Stimulated activated CD8-positive, alpha-beta memory T cell treated with anti-CD3 and anti-CD28 coated beads, Interleukin-2, amount 100 ng/mL, for 1 hour (primary cell): ENCODE measurements at places on chromosomes 16 and 17.
A peak's percentile ranks its signal among the peaks of the same experiment; 100 is the strongest.

- DNase-seq = no peak
Measured at GRCh38 chr16:2046893-2047329, 723 bp downstream of the NTHL1 start.

DNA sequence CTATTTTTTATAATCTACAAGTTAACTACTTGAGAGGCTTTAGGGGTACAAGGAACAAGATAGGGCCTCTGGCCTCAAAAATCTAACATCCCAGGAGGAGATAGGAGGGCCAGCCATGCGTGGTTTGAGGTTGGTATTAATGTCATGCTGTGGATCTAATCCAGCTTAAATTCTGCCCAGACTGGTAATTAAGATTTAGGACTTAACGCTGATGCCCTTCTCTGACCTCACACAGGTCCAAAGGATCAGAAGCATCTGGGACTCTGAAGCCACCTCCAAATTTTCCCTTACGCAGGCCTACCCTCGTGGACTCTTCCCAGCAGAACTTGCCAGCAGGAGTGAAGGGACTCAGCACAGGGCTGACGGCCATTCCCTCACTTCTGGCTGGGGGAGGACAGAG, 15.1 kb downstream of the SLC6A4 start:
- DNase-seq = no peak

DNA sequence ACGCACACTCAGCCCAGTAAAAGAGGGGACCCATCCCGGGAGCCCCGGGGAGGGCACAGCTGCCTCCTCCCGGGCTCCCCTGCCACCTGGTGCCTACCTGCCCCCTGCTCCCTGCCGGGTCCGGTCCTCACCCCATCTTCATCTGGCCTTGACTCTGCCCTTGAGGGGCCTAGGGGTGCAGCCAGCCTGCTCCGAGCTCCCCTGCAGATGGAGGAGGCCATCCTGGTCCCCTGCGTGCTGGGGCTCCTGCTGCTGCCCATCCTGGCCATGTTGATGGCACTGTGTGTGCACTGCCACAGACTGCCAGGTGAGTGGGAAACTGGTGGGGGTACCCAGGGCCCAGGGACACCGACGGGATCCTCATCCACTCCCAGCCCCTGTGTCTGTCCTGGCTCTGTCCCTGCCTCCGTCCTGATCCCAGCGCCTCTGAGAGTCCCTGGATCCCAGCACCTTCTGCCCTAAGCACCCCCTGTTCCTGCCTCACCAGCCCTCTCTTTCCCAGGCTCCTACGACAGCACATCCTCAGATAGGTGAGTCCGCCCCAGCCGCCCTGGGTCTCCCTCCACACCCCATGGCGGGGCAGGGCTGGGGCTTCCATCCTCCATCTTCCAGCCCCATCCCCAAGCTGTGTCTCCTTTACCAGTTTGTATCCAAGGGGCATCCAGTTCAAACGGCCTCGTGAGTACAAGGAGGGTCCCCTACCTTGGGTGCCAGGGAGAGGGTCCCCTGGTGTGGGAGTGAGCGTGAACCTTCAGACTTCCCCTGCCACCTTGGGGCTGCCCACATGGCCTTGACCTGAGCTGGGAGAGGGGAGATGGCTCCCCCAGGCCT, 574 bp downstream of the LAT start:
- DNase-seq = no peak

DNA sequence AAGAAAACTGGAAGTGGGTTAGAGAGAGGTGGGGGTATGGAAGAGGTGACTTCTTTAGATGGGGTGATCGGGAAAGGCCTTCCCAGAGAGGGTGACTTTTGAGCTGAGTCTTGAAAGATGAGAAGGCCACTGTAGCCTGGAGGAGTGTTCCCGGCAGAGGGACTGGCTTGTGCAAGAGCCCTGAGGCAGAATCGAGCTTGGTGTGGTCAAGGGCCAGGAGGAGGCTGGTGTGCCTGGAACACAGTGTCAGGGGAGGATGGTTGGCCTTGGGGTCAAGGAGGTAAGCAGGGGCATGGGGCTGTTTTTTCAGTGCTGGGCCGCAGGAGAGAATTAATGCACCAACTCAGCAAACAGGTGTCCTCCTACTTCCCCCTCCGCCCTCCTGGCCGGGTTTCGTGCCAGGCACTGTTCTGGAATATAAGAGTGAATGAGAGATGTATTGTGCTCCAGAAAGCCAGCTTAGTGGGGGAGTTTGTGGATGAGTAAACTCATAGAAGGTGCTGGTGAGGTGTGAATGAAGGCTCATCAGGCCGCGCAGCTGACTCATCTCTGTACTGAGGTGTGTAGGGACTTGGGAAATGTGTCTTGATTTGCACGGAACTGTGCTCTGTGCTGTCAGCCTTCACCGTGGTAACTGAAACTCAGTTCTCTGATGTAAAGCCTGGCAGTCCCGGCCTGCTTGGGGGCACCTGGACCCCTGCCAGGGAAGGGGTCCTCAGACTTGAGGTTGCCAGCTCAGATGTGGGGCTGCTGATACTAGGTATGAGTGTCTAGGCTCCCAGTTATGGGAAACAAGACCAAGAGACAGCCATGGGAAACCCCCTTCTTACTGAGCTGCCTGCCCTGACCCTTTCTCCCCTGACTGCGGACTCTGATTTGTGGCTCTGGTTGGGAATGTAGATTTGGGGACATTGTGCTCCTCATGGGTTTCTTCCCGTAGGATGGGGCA, 15.3 kb downstream of the KSR1 start:
- peak; percentile 34 for DNase-seq

GRCh38 chr17:77635176-77635575, 323.3 kb upstream of the TNRC6C start:
- no peak for DNase-seq

GRCh38 chr17:32445971-32446370, 1.7 kb downstream of the PSMD11 start:
- no peak for DNase-seq

DNA sequence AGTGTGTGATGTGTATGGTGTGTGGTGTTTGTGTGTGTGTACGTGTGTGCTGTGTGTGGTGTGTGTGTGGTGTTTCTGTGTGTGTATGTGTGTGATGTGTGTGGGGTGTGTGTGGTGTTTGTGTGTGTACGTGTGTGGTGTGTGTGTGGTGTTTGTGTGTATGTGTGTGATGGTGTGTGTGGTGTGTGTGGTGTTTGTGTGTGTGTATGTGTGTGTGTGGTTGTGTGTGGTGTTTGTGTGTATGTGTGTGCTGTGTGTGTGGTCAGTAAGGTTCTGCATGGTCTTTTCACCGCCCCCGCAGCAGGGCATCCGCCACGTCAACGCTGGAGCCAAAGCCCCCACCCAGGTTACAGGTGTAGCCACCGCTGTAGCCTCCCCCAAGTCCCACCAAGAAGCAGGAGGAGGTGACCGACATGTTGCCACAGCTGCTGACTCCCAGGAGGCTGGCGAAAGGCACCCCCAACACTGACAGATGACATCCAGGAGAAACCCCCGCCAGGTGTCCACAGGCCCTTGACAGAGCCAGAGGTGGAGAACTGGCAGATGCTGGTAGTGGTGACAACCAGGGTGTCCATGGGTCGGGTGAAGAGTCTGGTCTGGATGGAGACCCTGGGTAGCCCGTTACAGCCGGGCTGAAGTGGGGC, 9.3 kb upstream of the KRT17 start:
- no peak for DNase-seq

GRCh38 chr16:79334127-79334526, 266.4 kb downstream of the MAF start:
- no peak for DNase-seq

DNA sequence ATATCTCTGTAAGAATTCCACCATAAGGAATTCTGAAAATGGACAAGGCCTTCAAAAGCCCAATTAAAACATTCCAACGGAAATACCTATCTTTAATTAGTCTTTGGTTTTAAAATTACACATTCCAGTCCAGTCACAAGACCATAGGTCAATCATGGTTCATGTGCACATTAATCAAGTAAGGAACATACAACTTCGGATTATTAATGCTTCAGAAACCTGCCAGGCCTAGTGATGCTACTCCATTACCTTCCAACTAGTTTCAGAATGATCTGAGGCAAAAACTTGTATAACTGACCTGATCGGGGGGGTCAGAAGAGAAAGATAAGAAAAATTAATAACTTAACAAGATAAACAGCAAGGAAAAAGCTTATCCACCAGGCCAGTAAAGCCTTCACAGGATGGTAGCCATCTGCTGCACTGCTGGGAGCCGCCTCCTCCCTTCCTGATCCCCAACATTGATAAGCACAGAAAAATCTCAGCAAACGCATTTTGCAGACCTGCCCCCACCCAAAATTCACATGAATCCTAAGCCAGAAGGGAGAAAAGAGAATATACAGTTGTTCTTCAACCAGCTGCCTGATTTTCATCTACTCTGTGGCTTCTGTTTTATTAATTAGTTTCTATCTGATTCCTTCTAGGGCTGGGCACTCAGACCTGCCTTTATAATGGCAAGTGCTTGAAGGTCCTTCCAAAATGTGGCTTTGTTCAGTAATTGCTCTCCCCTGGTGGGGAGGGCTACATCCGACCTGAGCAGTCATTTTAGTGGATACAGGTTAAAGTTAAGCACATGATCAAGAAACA, 6.0 kb downstream of the SDR42E1 start:
- DNase-seq = no peak

DNA sequence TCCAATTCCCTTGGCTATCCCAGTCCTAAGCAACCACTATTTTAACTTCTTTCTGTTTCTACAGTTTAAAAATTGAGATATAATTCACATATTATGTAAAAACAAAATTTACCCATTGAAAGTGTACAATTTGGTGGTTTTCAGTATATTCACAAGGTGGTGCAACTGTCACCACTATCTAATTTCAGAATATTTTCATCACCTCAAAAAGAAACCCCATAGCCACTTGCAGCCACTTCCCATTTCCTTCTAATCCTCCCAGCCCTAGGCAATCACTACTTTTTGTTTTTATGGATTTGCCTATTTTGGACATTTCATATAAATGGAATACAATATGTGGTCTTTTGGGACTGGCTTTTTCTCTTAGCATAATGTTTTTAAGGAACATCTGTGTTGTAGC, 36.1 kb upstream of the NACA2 start:
- DNase-seq = no peak

- no peak for DNase-seq
Measured at GRCh38 chr17:2107506-2107905, 52.6 kb downstream of the HIC1 start.

DNA sequence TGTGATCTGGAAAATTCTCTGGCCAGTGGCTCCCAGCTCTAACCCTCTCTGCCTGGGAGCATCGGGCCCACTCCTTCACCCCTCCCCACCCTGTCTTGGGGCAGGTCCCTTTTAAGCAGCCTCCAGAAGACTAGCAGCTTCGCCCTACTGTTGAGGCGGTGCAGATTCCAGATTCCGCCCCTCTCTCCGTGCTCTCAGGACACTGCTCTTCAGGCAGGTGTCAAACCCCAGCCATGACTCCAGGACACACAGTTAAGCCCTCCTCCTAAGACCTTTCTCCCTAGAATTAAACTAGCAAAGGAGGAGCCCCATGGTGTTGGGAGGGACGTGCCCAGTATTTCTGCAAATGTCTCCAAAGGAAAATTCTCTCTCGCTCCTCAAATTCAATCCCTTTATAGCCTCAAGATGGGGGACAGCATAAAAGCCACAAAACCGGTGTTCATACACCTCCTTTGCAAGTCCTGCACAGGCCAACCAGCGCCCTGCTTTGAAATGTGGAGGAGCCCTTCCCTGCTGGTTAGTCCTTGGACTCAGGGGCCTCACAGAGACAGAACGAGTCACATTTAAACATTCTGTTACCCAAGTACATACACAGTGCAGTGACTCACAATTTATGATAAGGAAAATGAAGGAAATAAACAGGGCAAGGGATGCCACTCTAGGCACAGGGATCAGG, 7.2 kb downstream of the LPO start:
- no peak for DNase-seq

DNA sequence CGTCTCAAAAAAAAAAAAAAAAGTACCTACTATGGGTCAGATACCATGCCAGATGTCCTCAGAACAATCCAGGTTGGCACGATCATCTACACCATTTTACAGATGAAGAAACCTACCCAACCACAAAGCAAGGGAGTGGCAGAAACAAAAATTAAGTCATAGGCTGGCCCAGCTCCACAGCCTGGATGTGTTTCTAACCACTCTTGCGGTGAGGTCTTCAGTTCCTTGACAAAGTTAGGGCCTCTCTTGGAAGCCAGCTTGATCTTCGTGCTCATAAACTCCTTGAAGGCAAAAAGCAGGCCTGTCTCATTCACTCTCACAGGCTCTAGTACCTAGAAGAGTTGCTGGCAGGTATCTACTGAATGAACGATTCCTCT, 6.2 kb downstream of the GGA2 start:
- DNase-seq = no peak

GRCh38 chr16:68656751-68657150, 11.6 kb downstream of the CDH3 start:
- no peak for DNase-seq
